ENCODE measurements at places on chromosomes 6 and 20.

DNA sequence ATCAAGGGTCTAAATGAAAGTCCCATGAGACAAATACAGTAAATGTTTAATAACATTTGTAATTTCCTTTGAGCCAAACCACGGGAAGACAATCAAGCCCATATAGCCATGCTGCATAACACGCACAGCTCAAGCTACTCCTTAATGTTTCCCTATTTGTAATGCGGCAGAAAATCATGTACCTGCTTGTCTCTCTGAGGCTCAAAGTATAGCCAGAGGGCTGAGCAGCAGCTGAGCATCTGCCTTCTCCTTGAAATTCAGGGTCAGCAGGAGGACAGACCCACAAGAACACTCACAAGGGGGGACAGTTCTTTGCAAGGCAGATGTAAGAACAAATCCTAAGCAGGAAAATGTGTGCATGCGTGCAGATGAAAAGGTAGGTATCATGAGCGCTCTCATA, 45.8 kb upstream of the JARID2 start:
- DNase-seq = no peak

- no peak for DNase-seq
These were observed 180.7 kb downstream of the FNDC1 start for GRCh38 chr6:159349915-159350314.

GRCh38 chr6:119333707-119334295, 15.8 kb downstream of the MAN1A1 start:
- no peak for DNase-seq

DNA sequence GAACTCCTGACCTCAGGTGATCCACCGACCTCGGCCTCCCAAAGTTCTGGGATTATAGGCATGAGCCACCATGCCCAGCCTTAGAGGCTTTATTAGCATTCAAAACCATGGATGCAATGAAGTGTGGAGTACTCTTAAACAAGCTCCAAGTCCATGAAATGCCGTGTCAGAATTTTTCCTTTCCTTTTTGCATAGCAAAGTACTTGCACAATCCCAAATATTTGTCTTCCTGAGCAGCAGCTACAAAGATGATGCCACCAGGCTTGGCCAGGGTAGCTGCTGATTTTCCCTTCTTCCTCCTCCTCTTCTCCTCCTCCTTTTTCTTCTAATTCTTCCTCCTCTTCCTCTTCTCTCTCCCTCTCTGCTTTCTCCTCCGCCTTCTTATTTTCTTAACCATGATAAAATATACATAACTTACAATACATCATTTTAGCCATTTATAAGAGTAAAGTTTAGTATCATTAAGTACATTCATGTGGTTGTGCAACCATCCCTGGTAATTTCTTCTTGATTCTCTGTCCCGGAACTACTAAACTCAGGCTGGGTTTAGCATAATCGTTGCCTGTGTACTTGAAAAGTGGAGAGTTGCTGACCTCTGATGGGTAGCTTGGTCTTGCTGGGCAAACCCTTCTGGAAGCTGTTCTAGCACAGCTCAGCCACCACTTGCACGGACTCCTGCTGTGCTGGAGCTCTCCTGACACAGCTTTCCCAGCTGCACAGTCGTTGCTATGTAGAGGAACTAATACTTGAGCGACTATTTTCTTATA, 20.3 kb downstream of the MUCL3 start:
- DNase-seq = no peak

DNA sequence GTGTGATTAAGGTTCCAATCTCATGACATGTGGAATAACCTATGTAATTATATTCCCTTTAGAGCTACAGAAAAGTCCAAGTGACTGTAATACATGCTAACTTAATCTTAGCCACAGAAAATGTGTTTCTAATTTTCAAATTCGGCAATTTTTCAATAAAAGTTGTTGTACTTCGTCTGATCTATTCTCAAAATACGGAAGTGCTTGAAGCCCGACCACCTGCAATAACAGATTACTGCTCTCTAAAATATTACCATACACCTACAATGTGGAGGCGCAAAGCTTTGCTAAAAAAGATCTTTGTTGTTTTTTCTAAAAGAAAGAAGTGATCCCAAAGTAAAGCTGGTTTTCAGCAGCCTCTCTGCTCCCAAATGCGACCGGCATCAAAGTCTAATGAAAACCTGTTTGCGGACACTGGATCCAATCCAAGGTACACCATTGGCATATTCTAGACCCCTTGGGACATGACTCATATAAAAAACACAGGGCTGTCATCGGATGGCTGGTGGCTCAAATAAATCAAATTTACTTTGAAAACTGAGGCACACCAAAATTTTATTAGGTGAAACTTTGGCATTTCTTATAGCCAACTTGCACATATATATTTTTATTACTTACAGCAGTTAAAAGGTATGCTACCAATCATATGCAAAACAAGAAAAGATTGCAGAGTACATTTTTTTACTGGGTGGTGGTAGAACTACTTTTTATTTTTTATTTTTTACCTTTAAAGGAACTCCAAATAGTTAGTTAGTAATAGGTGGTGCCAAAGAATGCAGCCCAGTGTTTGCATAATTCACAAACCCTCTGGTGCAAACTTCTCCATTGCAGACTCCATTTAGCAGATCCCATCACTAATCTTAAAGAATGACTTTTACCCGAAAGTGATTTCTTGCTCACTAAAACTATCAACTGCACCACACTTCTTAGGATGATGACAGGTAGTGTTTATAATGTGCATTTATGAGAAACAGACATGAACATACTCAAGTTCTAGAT, 118.7 kb upstream of the TBX18 start:
- no peak for DNase-seq

GRCh38 chr20:62585461-62585970, 56.8 kb upstream of the SLCO4A1 start:
- no peak for DNase-seq

DNA sequence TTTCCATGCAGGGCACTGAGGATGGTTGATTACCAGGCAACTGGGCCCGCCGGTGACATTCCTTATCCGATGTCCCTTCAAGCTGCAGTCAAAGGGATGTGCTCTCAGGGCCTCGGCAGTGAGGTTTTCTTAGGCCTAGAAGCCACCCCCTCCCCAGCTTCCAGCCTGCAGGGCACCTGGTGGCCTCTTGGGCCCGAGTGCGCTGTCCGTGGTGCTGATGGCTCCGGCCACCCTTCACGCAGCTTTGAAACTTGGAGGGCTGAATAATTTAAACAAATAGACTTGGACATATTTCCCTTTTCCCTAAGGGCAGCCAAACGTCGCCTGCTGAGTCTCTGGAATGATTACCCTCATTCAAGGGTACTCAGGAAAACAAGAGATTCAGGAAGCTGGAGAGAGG, 8.9 kb upstream of the MLN start:
- no peak for DNase-seq

- no peak for DNase-seq
These were observed 1.4 kb downstream of the AKIRIN2 start for GRCh38 chr6:87700397-87701343.

- DNase-seq = no peak
These were observed 318.0 kb downstream of the RFPL4B start for GRCh38 chr6:112665114-112665513.

DNA sequence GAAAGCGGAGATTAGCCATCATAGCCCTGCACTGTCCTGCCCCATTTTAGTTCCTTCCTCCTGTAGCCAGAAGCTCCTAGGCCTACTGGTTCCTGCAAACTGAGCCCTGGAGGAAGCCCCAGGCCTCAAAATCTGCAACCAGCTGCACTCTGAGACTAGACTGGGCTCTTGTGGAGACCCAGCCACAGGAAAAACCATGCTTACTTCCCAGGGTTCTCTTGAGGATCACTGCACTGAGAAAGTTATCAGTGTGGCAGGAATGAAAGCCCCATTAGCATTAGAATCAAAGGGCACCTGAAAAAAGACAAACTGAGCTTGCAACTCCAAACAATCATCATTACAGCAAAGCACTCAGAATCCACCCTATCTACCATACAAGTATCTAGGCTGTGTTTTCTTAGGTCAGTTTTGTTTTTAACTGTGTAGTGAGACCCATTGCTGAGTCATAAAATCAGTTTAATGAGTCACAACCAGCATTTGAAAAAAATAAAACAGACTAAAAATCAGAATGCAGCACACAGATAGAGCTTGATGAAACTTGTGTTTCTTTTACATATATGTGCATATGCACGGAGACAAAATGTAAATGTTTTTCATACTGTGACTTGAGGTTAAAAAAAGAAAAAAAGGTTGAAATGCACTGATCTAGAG, 91.0 kb downstream of the UNC5CL start:
- DNase-seq = no peak

- no peak for DNase-seq
These were observed 59.0 kb upstream of the ZNF184 start for GRCh38 chr6:27531772-27532459.

DNA sequence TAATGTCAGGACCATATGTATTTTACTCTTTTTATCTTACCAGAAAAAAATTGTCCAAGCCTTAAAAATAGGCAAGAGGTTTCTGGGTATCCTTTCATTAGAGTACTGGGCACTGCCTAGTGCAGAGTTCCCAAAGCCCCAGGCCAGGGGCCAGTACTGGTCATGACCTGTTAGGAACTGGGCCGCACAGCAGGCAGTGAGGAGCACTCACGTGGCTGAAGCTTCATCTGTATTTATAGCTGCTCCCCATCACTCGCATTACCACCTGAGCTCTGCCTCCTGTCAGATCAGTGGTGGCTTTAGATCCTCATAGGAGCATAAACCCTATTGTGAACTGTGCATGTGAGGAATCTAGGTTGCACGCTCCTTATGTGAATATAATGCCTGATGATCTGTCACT, 632.9 kb downstream of the UTRN start:
- no peak for DNase-seq

GRCh38 chr6:78910591-78911171, 43.3 kb downstream of the IRAK1BP1 start:
- DNase-seq = no peak

DNA sequence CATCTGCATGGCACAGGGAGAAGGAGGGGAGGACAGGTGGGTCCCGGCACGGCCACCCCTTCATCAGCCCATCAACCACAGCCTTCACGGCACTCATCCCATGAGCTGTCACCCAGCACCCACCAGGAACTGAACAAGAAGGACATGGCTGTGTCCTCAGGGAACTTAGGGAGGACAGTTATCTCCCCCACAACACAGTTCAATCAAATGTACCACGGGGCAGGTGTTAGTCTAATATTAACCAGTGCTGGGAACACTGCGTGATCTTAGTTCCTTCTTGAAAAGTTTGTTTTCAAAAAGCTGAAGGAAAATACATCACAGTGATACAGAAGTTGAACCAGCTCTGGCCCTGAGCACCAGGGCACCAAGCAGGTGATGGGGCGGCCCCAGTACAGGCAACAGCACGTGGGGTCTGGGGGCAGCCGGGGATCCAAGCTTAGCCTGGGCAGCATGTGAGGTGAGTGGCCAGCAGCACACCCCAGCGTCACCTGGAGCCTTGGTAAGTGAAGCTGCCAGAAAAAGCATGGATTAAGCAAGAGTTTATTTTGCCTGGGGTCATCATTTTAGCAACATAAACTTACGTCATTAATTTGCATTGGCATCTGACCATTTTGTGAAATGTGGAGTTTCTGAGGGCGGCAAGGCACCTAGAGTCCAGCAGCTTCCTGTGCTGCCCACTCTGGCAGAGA, 35.5 kb upstream of the AFDN start:
- DNase-seq = no peak

DNA sequence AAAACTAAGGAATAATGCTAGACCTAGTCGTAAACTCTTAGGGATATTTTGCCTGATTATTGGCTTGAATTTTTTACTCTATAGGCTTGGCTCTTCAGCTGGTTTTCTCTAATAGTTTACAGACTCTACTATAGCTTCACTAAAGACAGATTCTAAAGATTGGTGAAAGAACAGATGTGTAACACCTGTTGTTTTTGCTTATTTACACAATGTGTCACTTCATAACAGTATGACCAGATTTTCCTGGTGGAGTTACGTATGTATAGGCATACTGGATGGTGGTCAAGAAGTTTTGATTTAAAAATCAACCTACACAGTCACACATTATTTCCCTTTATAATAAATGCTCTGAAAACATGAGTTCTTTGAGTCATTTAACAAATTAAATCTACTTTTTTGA, 4.8 kb downstream of the COL19A1 start:
- no peak for DNase-seq

- DNase-seq = no peak
These were observed 9.3 kb upstream of the NQO2 start for GRCh38 chr6:2990248-2990931.

DNA sequence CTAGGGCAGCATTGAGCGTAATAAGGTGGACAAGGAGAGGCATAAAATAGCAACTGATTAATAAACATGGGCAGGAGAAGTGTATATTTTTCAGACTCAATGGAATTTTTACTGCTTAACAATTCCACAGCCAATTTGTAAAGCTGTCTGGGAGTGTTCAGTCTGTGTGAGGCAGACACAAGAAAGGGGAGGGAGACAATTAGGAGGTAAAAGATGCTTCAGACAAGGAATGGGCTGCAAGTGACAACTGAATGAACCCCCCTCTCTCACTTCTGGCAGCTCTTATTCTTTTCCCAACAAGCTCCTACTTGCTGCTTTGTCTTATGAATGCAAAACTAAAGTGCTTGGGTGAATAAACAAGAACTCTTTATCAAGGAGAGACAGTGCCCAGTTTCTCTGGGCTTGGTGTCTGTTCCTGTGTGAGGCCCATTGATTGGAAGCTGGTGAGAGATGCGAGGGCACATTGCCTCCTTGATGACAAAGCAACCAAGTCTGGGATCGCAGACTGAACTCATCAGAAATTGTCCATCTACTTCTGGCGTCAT, 575.3 kb downstream of the RNF144B start:
- DNase-seq = no peak

- no peak for DNase-seq
These were observed 37.6 kb downstream of the GRM1 start for GRCh38 chr6:146066506-146066905.

- no peak for DNase-seq
These were observed 30.5 kb downstream of the COL20A1 start for GRCh38 chr20:63323357-63323981.

DNA sequence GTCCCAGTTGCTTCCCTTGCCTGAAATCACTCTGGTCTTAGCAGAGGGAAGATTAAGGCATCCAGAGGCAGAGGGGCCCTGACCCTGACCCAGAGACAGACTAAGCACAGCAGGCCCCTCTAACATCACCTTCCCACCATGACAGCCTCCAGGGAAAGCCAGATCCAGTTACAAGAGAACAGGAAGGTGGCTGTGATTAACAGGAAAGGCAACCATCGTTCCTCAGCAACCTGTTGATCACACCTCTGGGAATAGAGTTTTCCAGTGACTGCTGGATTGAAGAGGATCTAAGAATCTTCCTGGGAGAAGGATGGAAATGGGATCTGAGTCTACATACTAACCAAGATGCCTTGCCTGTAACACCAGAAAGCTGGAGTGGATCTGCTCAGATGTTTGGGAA, 5.2 kb upstream of the TREM1 start:
- no peak for DNase-seq

GRCh38 chr6:26520850-26521599, 17.1 kb upstream of the HMGN4 start:
- DNase-seq = peak; percentile 85

GRCh38 chr6:56652994-56653393, 10.3 kb upstream of the DST start:
- DNase-seq = no peak

DNA sequence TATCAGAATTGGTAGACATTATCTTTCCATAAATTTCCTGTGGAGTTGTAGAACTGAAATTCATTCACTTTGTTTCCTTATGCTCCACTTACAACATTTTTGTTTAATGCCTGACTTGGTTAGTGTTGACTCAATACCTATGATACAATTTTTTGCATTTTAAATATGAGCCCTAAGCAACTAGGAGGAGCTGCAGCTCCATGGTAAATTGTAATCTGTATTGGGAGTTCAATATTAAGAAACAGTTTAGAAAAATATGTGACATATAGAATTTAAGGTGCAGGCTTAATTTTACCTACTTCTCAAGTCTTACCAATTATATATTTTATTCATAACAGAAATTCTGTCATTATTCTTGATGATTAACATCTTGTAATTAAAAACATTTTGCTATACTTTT, 868.3 kb downstream of the EYS start:
- no peak for DNase-seq

Data from stimulated activated CD8-positive, alpha-beta memory T cell treated with anti-CD3 and anti-CD28 coated beads, Interleukin-4, amount 100 ng/mL, for 4 hours (primary cell).